ENCODE measurements at places on chromosomes 4 and X.

DNA sequence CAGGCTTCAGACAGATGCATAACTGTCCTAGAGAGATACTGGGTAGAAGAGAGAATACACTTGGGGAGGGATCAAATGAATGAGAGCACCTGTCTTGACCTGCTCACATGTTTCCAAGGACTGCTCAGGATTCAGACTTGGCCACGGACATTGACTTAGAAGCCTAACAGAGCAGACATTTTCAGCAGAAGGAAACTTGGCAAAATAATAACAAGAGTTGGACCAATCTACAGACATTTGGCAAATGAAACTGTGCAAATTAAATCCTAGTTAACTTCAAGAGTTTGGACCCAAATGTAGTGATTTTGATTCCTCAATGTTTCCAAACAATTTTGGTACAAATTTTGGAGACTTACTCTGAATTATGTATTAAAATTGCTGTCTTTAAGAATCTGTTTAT lies 223.9 kb downstream of the CAMK2D start:
- DNase-seq = no peak

GRCh38 chr4:84159762-84160161 lies 339.3 kb downstream of the NKX6-1 start:
- no peak for DNase-seq

DNA sequence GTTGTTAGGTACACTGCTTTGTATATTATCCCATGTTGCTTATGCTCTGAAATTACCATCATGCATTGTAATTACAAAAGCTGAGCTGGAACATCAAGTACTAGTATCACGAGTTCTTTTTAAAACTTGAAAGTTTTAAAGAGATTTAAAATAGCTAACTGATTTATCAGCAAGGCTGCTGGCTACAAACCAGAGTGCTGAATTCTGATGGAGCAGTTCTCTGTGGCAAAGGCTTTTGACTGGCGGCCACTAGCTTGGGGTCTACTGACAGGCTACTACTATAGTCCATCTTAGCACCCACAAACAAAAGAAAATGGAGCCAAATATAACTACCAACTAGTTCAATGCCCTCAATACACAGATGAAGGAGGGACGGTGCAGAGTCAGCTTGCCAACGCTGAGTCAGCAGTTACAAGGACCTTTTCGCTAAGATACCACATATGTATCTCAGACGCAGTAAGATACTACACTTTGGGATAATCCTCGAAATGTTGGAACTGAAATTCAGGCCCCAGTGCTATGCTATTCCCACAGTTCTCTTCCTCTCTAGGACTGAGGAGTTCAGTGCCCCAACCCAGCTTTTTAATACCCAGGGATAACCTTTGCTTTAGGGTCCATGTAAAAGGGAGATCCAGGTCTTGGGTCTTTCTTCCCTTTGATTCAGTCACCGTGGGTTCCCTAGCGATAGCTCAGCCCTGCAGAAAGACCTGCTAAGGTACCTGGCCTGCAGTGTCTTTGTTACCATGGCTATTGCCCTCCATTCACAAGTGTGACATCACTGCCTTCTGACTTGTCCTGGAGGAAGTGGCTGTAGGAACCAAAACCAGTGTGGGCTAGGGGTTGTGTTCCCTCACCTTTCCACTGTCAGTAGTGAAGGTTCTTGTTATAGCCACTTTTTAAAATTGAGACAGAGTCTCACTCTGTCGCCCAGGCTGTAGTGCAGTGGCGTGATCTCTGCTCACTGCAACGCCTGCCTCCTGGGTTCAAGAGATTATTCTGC lies 22.8 kb downstream of the MFAP3L start:
- no peak for DNase-seq

GRCh38 chr4:165095291-165095690 lies 17.4 kb downstream of the TMEM192 start:
- no peak for DNase-seq

DNA sequence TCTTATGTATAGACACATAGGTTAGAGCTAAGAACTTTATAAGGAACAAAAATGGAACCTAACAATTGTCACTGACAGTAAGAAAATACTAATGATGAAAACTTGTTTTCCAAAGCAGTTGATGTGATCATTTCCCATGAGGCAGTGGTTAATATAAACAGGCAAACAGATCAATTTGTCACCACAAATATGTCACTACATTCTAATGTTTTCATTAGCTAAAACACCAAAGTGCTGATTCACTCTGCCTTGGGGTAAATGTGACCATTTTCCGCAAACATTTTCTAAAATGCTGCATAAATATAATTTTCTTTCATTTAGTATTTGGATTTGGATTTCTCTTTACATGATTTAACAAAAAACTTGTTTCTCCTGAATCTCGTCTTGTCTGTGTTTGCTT lies 408.9 kb upstream of the CTSO start:
- DNase-seq = no peak

DNA sequence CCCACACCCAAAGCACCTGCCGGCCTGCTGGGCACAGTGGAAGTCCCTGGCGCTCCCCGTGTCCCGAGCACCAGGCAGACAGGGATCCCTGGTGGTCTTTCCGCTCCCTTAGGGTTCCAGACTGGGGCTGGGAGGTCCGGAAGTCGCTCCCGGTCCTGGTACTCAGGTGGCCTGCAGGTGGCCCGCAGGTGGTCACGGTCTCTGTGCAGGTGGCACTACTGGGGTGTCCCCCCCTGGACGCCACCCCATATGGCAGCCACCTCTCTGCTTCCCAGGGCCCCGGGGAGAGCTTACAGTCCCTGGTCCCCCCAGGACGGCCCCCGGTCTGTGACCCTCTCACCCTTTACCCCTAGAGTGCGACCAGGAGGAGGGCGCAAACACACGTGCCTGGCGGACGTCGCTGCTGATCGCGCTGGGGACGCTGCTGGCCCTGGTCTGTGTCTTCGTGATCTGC lies 13.6 kb downstream of the SLC25A6 start:
- DNase-seq = no peak

- DNase-seq = no peak
Observed at GRCh38 chr4:175411251-175411650, 400.8 kb downstream of the GPM6A start.

DNA sequence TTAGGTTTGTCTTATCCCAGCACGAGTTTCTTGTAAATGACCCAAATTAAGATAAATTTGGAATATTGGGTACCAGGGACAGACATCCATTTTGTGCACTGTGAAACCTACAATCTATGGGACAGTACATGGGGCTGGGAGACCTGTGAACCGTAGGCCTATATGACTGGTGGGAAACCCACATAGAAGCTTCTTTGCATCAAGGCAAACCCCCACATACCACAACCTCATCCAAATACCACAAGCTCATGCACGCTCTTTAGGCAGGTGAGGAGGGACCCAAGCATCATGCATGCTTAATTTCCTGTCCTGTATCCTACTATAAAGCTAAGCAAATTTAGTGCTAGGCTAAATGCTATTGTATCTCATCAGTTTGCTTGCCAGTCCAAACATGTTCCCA lies 47.8 kb downstream of the NIPAL1 start:
- no peak for DNase-seq

DNA sequence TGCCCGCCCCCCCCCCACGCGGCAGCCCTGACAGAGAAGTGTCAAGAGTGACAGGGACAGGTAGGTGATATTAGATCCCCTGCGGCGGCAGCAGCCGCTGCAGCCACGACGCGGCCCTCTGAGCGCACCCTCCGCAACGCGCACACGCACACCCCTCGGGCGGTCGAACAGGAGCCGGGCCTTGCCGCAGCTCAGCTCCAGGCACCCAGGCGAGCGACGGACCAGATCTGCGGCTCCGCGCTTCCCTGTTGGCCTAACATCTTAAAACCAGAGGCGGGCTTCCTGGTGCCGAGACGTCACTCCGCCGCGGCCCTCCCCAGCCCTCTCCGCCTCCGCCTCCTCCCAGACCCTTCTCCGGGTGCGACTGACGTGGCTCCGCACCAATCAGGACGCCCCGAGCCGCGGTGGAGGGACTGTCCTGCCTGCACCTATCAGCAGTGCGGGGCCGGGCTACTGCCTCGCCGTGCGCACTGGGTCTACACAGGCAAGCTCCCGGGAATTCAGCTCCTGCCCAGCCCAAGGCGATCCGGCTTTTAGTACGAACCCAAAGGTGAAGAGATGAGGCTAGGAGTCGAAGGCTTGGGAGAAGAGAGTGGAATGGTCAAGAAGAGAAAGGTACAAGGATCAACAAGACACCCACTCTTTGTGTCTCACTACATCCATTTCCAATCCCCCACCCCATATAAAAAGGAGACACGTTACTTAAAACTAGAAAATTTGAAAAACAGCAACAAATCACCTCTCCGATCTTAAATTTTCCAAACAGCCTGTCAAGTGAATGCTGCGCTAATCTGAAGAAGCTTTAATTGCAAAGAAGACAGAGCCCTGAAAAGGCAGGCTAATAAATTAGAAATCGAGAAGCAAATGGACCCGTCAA lies at the start of gene PITX2:
PITX2 (minus strand) TSS at position 237 of the 877 bp plus-strand sequence. CDS start 617 bp downstream, outside the sequence.
- no peak for DNase-seq

- DNase-seq = no peak
Observed at GRCh38 chr4:2792711-2793585, at the start of gene SH3BP2. TSS of gene SH3BP2 (plus strand) at chr4:2793085. CDS start at chr4:2820618, 27,533 bp downstream.

GRCh38 chr4:145348291-145348690 lies 133.4 kb upstream of the SMAD1 start:
- no peak for DNase-seq

GRCh38 chrX:23003116-23003515 lies 3.4 kb downstream of the DDX53 start:
- DNase-seq = no peak

DNA sequence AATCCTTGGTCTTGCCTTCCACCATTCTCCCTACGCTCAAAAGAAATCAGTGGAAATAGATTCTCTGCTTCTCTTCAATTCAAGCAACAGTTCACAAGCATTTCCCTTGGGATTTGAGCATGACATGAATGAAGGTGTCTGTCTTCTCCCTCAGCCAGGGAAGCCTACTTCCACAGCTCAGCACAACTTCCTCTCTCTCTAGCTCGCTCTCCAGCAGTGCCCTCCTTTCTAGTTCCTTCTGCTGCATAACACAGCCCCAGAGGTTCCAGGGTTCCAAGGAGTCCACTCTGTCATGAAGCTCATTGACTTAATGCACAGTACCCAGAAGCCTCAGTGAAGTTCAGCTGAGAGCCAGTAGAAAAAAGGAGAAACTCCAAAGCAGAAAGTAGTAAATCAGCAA lies 81.3 kb downstream of the PLS3 start:
- no peak for DNase-seq

- DNase-seq = no peak
Observed at GRCh38 chrX:341541-342101, 23.0 kb upstream of the GTPBP6 start.

GRCh38 chr4:52425751-52426326 lies 233.3 kb downstream of the USP46 start:
- no peak for DNase-seq

- no peak for DNase-seq
Observed at GRCh38 chr4:130329036-130329435, 1233.1 kb downstream of the C4orf33 start.

DNA sequence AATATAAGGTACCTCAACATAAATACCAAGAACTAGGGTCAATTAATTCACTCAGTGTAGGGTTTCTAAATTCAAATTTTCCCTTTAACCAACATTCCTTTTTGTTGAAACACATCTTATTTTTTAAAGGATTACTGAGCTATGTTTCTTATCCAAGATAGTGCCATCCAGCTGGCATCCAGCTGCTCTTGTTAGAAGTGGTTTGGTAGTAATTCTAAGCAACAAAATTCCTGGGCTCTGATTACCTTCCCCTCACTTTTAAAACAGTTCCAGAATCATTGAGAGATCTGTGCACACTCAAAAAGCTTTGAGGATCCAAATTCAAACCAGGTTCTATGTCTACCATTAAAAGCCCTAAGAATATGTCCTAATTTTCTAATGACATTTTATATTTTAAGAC lies 583.7 kb downstream of the TRIML1 start:
- DNase-seq = no peak

GRCh38 chr4:2045518-2045951 lies 13.6 kb upstream of the NAT8L start:
- DNase-seq = no peak

DNA sequence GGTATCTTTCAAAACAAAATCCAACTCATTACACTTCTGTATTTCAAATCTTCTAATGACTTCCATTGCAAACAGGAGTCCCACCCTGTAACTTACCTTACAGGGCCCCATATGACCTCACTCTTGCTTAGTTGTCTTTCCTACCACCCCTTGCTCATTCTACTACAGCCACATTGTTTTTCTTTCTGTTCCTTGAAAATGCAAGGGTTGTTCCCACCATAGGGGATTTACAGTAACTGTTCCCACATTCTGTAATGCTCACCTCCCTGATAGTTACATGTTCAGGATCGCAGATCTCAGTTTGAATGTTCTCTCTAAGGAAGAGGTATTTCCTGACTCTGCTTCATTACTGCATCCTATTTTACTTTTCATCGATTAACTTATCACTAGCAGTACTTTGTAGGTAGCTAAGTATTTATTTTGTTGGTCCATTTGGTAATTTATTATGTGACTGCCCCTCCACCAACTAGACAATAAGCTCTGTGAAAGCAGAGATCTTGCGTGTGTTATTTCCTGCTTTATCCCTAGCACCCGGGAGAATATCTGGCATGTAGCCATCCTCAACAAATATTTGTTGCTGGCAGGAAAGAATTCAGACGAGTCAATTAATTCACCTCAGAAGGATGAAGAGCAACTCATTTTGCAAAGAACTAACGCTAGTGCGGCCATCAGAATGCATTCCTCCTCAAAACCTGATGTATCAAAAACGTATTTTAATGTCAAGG lies 21.4 kb downstream of the MAOB start:
- no peak for DNase-seq

GRCh38 chr4:179880756-179881155 lies 2362.4 kb upstream of the TENM3 start:
- DNase-seq = no peak

GRCh38 chr4:108247387-108248049 lies 78.8 kb upstream of the LEF1 start:
- no peak for DNase-seq

GRCh38 chrX:7294483-7294882 lies 146.5 kb upstream of the PUDP start:
- DNase-seq = no peak

- no peak for DNase-seq
Observed at GRCh38 chr4:2954358-2955185, 8.6 kb downstream of the NOP14 start.

GRCh38 chrX:10568428-10568827 lies 52.0 kb downstream of the MID1 start:
- DNase-seq = no peak

DNA sequence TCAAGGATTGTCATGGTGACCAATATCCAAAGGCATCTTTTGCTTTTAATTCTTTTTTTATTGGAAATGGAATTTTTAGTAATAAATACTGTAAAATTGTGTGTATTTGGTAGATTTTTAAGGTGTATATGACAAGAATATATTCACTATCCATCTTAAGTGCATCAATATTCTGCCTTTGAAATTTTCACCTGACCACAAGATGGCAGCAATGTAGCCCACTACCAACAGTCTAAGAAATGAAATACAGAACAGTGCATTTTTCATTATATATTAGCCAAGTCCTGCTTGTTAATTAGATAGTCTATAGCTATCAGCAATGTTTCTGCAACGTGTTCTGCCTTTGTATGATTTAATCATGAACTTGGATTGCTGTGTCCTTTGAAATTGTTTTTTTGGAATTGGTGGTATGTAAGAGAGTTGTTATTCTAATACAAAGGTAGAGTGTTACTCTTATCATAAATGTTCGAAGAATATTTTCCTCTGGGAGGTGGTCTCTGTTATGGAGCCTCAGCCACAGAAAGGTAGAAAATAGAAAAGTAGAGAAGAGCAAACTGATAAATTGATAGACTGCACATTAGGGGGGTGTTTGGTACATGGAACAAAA lies 38.2 kb downstream of the HPGDS start:
- DNase-seq = no peak

GRCh38 chr4:2762048-2762447 lies 5.9 kb upstream of the TNIP2 start:
- no peak for DNase-seq

GRCh38 chrX:150036641-150037040 lies 98.3 kb upstream of the EOLA2 start:
- no peak for DNase-seq
